Left ventricle myocardium inferior (tissue), 1 donor: ENCODE measurements at places on chromosomes 7 and 10. TPM values are rescaled to one million over a fixed set of nuclear protein-coding genes. Genes with fewer than 3 reads are reported as not detected.

GPR15LG gene
- total RNA-seq: not detected

TMEM130 gene
- total RNA-seq: not detected

LRRC18 gene
- not detected for total RNA-seq

TSC22D4 gene
- 47.5 TPM for total RNA-seq

PIP gene
- total RNA-seq: not detected

PAPSS2 gene
- 10.6 TPM for total RNA-seq
